Epithelial cell of proximal tubule (primary cell): ENCODE measurements at places on chromosomes 5 and 9. TPM values are rescaled to one million over a fixed set of nuclear protein-coding genes. Genes with fewer than 3 reads are reported as not detected.

DNA sequence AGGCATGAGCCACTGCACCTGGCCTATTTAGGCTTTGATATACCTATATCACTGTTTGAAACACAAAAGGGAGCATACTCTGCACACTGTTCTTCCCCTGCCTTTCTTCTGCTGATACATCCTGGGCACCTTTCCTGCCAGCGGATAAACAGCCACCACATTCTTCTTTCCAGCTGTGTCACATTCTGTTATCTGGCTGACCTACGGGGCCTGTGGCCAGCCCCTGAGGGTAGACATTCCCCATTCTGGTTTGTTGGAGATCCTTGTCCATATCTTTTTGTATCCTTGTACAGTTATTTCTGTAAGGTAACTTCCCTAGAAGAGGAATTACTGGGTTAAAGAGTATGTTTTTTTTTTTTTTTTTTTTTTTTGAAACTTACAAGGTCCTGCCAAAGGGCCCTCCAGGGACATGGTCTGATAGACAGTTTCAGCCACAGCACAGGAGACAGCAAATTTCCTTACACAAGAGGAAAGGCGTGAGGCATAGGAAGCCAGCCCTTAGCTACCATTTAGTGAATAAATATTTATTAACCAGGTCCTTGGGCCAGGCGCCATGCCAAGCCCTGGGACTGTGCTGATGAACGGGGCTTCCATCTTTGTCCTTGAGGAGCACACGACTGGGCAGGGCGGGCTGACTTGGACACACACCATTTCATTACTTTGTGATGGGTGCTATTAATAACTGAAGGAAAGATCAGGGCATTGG is 57.8 kb downstream of the ERGIC1 start:
- no peak for DNase-seq

GRCh38 chr9:3735251-3735650 is 209.4 kb upstream of the RFX3 start:
- DNase-seq = no peak

- no peak for DNase-seq
Measured at GRCh38 chr9:109683521-109683920, 96.5 kb upstream of the PALM2AKAP2 start.

GRCh38 chr9:121732886-121733285 is 81.5 kb downstream of the DAB2IP start:
- DNase-seq = no peak

DNA sequence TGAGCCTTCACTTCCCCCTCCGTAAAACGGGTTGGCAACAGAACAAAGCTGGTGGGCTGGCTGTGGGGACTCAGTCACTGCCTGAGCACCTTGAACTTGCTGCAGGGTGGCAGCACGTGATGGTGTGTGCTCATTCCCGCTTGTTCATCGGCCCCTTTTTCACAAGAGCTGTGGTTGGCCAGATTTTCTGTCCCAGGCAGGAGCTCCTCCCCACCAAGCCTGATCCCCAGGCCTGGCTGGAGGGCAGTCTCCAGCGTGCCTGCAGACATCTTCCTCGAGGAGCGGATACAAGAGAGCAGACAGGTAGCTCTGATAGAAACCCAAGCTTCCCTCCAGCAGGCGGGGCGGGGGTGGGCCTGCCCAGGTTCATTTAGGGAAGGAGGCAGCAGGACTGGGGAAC is 61.9 kb upstream of the ORM1 start:
- DNase-seq = no peak

DNA sequence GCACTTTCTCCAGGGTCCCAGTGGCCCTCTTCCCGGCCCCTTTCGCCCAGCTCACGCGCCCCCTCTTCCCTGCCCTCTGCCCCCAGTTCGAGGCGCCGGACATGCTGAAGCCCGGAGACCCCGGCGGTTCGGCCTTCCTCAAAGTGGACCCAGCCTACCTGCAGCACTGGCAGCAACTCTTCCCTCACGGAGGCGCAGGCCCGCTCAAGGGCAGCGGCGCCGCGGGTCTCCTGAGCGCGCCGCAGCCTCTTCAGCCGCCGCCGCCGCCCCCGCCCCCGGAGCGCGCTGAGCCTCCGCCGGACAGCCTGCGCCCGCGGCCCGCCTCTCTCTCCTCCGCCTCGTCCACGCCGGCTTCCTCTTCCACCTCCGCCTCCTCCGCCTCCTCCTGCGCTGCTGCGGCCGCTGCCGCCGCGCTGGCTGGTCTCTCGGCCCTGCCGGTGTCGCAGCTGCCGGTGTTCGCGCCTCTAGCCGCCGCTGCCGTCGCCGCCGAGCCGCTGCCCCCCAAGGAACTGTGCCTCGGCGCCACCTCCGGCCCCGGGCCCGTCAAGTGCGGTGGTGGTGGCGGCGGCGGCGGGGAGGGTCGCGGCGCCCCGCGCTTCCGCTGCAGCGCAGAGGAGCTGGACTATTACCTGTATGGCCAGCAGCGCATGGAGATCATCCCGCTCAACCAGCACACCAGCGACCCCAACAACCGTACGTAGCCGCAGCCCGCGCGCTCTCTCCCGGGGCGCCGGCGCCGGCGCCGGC is 1.0 kb downstream of the PRDM6 start:
- DNase-seq = no peak

DNA sequence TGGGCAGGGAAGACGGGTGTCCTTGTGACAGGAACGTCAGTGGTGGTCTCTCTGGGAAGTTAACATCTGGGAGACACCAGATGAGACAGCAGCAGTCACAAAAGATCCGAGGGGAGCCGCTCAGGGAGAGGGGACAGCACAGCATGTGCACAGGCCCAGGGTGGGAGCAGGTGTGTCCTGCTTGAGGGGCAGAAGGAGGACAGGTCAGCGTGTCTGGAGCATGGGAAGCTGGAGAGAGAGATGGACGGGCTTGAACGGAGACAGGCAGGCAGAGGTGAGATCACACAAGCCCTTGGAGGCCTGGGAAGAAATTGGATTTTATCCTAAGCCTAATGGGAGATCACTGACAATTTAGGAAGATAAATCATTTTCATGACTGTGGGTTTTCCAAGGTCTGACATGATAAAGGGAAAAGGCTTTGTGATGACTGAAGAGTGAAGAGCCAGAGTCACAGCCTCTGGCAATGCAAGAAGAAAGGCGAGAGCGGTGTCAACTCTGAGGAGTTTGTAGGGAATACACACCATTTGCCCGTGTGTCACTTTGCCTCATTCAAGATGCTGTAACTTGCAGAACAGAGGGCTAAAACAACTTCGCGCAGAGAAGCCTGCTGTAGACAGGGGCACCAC is 88.3 kb downstream of the FSTL4 start:
- DNase-seq = no peak

DNA sequence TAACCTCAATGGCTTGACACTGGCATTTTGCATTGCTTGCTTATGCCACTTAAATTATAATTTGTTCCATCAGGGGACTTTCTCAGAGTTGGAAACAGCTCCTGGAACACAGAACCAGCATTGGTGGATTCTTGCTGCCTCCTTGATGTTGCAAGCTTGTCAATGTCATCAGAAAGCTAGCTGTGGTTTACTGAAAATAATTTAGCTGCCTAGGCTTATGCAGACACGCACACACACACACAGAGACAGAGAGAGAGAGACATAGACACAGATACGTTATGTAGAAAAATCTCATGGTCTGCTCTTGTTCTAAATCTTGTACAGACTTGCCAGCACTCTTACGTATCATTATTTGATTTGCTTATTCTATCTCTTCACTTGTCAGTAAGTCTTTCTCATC is 78.0 kb downstream of the HMHB1 start:
- no peak for DNase-seq

DNA sequence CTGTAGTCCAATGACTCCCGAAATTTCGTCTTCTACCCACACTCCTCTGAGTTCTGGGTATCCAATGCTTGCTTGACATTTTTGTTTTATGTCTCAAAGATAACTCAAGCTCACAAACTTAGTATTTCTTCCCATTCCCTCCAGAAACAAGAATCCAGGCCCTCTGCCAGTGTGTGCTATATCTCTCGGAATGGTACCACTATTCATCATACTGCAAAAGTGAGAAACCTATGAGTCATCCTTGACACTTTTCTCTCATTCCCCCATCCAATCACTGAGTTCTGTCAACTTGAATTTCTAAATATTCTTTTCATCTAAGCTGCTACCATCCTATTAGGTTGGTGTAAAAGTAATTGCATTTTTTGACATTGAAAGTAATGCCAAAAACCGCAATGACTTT is 9.8 kb downstream of the SLC12A2 start:
- DNase-seq = no peak

GRCh38 chr5:149162401-149163084 is 21.2 kb downstream of the ABLIM3 start:
- no peak for DNase-seq

- no peak for DNase-seq
Measured at GRCh38 chr5:65173130-65173525, 308.6 kb downstream of the ADAMTS6 start.

GRCh38 chr9:107707915-107708441 is 218.4 kb upstream of the KLF4 start:
- DNase-seq = no peak

DNA sequence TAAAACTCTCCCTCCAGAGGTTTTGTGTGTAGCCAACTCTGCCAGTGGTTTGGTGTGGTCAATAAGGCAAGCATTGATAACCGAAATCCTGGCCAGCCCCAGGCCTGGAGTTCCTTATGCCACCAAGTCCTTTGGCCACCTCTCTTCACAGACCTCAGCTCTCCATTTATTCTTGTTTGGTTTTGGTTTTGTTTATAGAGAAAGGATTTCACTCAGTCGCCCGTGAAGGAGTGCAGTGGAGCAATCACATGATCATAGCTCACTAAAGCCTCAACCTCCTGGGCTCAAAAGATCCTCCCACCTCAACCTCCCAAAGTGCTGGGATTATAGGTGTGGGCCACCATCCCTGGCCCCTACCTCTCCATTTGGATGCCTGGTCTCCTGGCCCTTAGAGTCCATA is 55.4 kb upstream of the PPARGC1B start:
- DNase-seq = no peak

GRCh38 chr5:108760512-108760911 is 12.8 kb downstream of the FER start:
- DNase-seq = no peak

DNA sequence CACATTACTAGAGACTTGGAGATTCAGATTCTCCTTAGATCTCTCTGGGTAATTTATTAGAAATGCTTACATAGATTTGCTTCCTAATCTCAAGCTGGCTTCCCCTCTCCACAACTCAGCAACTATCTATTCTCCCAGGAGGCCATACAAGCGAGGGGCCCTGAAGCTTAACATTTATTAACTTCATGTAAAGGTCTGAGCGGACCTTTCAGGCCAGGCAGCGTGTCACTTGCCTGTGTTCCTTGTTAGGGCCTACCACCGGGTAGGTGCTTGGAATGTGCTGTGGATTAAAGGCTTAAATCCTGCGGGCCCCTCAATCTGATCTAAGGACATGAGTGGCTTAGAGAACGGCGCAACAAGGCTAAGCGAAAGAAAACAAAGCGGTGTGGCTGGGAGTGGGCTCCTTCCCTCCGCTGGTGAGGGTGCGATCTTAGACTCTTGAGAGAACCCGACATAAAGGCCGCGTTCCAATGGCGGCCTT is 712 bp upstream of the HSPA4 start:
- DNase-seq = no peak

- DNase-seq = no peak
Measured at GRCh38 chr5:176529116-176529740, 8.0 kb downstream of the RNF44 start.

- DNase-seq = no peak
Measured at GRCh38 chr5:132768485-132768868, 8.6 kb downstream of the SEPTIN8 start.

- no peak for DNase-seq
Measured at GRCh38 chr5:172830275-172830799, 3.7 kb upstream of the ERGIC1 start.

DNA sequence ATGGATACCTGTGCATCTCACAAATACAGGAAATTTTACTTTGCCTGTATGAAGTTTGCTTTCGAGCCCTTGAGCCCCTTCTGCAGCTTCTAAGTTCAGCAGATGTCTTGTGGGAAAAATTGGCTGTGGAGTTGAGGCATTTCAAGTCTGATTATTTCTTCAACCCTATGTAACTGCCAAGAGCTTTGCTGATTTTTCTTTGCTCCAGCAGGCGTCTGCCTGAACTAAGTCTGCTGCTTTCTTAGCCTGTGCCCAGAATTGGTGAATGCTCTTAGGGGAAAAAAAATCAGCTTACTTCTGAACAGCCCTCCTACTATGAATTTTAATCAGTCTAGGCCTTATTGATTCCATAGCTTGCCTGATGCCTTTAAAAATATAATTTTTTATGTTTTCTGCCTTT is 41.2 kb downstream of the RIC1 start:
- no peak for DNase-seq

DNA sequence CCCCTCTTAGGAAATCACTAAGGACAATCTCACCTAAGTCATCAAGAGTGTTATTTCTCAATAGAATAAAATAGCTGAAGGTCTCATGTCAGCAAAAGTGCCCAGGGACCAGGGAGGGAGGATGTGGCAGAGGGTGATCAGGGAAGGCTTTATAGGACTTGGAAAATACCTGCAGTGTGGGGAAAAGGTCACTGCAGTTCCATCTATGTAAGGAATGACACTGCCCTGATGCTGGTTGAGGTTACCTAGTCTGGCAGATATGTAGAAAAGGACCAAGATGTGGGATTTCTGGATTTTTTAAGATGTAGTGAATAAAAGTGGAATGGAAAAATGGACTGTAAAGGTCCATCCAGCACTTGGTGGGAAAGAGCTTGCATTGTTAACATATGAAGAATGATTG is 18.3 kb downstream of the PRDM9 start:
- no peak for DNase-seq

GRCh38 chr5:52915176-52915875 is 73.8 kb upstream of the ITGA2 start:
- DNase-seq = peak; percentile 48

- no peak for DNase-seq
Measured at GRCh38 chr5:164132358-164132757, 626.9 kb downstream of the MAT2B start.

GRCh38 chr9:86257391-86257790 is 2.1 kb downstream of the C9orf153 start:
- no peak for DNase-seq

GRCh38 chr5:105735704-105736103 is 1935.0 kb downstream of the EFNA5 start:
- no peak for DNase-seq

DNA sequence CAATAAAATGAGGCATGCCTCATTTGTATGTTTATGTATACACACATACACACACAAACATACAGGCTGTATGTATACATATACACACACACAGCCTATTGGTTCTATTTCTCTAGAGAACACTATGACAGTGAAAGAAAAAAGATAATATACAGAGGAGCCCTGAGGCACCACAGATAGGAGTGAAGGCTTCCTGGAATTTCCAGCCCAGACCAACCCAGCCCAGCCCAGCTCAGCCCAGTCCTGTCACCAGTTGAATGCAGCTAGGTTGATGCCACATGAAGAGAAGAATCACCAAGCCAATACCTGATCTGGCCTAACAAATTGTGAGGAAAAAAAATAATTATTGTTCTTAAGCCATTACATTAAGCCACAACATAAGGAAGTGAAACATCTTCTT is 126.9 kb upstream of the PDE4D start:
- no peak for DNase-seq

MYOT gene
- total RNA-seq = not detected in 2 replicates

IFNA2 gene
- total RNA-seq = not detected in 2 replicates

RANBP17 gene
- total RNA-seq = 3.3 and 15.0 TPM in 2 replicates

SPOCK1 gene
- total RNA-seq = 6.4 and 31.4 TPM in 2 replicates

OR1Q1 gene
- not detected in 2 replicates for total RNA-seq

PCDHGA7 gene
- 0.23 and 0.29 TPM in 2 replicates for total RNA-seq

SMC5 gene
- total RNA-seq = 18.4 and 46.7 TPM in 2 replicates

CCDC192 gene
- not detected in 2 replicates for total RNA-seq

PCDHB7 gene
- not detected in 2 replicates for total RNA-seq

SPATA31C1 gene
- total RNA-seq = 0.14 TPM in 1 of 2 replicates, not detected in the other

SHISAL2B gene
- not detected in 2 replicates for total RNA-seq

CYLC2 gene
- total RNA-seq = not detected in 2 replicates

TRPM3 gene
- not detected in 2 replicates for total RNA-seq

CD72 gene
- total RNA-seq = 0.51 and 1.2 TPM in 2 replicates

SH2D3C gene
- total RNA-seq = not detected in 2 replicates

NRARP gene
- total RNA-seq = 2.2 and 4.9 TPM in 2 replicates

PHF24 gene
- total RNA-seq = 0.12 TPM in 1 of 2 replicates, not detected in the other
